Left kidney (tissue), 8 donors: ENCODE measurements at places on chromosomes 3 and 15. TPM values are rescaled to one million over a fixed set of nuclear protein-coding genes. Genes with fewer than 3 reads are reported as not detected.
A peak's percentile ranks its signal among the peaks of the same experiment; 100 is the strongest.

- DNase-seq, result no peak
Observed at GRCh38 chr3:57397175-57398026, 104.9 kb upstream of the ASB14 start.

- DNase-seq, result no peak
Observed at GRCh38 chr3:3531476-3531875, 267.8 kb upstream of the LRRN1 start.

Gene NANOGP8
- polyA plus RNA-seq, result 0.76 TPM

- DNase-seq, result no peak
Observed at GRCh38 chr3:16551342-16551976, 38.0 kb upstream of the RFTN1 start.

- peak; percentile 14 for DNase-seq
Observed at GRCh38 chr15:99167201-99167600, 62.3 kb downstream of the SYNM start.

Gene IL20RB
- 0.85 TPM for polyA plus RNA-seq

DNA sequence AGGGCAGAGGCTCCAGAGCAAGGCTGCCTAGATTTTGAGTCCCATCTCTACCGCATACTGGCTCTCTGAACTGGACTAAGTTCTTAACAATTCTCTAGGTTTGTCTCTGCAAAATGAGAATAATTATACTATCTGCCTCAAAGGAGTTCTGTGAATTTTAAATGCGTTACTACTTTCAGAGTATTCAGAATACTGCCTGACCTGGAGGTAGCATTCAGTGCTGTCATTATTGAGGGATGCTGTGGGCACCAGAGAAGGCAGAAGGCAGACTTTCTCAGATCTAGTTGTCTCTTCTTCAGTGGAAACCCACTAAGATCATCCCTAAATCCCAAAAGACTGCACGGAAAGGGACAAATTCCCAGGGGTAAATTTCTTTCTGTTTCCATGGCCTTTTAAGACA lies 147.4 kb upstream of the RORA start:
- DNase-seq, result no peak

Gene ALAS1
- 46.7 TPM for polyA plus RNA-seq

GRCh38 chr3:27728195-27729087 lies 6.3 kb upstream of the EOMES start:
- DNase-seq, result no peak

DNA sequence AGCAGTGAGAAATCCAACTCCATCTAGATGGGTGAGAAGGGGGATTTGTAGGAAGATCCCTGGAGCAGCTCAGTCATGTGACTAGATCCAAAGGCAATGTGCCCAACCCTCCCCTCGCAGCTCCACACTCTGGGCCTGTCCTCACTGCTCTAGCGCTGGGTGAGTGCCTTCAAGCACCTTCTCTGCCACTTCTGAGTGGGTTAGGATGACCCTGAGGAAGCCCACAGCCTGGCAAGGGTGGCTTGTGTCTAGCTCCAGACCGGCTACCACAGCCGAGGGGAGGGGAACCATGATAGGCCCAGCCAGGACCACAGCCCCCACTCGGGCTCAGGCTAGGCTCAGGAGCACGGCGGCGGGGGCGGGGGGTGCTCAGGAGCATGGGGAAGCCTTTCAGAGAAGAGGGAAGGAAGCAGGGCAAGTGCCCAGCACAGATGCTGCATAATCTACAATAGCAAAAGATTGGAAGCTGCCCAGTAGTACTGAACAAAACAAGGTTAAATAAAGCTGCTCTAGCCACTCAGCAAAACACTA lies 1.7 kb downstream of the SPATA12 start:
- DNase-seq, result no peak

Gene THRB
- 31.4 TPM for polyA plus RNA-seq

DNA sequence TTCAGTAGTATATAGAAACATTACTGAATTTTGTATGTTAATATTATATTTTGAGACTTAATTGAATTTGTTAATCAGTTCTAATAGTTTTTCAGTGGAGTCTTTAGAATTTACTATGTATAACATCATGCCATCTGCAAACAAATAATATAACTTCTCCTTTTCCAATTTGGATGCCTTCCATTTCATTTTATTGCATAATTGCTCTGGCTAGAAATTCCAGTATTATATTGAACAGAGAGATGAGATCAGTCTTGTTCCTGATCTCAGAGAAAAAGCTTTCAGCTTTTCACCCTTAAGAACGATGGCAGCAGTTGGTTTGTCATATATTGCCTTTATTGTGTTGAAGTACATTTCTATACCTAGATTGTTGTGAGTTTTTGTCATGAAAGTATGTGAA lies 40.4 kb downstream of the OR4F15 start:
- no peak for DNase-seq

Gene CCDC9B
- polyA plus RNA-seq, result 6.3 TPM
